ENCODE measurements at places on chromosomes 7 and 10.

DNA sequence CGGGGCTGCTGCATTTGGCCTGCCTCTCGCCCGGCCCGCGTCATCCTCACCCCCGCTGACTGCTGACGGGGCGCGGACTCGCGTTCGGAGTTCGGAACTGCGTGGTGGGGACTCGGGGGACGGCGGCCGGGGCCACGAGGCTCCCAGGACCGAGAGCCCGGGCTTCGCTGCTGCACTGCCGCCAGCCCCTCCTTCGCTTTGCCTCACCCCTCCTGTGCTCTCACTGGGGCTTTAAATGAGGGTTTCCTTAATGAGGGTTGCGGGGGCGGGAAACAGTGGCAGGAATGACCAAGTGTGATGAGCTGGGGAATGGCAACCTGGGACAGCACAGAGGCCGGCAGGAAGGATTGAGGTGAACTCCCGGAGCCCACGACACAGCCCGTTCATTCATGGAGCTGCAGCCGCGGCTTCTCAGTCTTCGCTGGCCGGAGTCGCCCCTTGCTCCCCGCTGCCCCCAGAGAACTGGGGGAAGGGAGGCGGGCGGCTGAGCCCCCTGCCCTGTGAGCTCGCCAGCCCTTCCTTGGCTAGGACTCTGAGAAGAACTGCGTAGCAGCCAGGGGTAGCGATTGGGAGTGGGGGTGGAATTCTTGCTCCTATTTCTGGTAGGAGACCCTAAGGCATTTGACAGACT, 1.5 kb upstream of the LRRC4 start:
- no peak for DNase-seq

- no peak for DNase-seq
Observed at GRCh38 chr7:116731445-116732335, 59.7 kb downstream of the MET start.

GRCh38 chr10:114743521-114744231, 77.9 kb upstream of the FHIP2A start:
- no peak for DNase-seq

DNA sequence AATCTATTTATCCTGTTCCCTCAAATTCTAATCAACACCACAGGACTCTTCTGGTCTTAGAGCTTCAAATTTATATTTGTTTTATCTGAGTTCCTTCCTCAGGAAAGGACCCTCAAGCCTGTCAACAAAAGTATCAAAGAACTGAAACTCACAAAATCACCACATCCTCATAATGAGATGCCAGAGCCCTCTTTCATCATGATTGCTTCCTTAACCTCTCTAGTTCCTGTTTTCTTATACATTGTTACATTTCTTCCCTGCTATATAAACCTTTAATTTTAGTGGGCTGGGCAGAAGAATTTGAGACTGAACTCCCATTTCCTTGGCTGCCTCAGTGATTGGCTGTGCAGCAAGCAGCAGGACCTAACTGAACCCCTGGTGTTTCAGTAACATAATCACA, 189.7 kb downstream of the ZNF248 start:
- DNase-seq = no peak

GRCh38 chr7:30159163-30159562, 24.4 kb downstream of the MTURN start:
- DNase-seq = no peak

- DNase-seq = no peak
Observed at GRCh38 chr7:27553273-27553672, 109.4 kb downstream of the HIBADH start.

GRCh38 chr7:15459018-15459615, 102.7 kb downstream of the AGMO start:
- DNase-seq = no peak

DNA sequence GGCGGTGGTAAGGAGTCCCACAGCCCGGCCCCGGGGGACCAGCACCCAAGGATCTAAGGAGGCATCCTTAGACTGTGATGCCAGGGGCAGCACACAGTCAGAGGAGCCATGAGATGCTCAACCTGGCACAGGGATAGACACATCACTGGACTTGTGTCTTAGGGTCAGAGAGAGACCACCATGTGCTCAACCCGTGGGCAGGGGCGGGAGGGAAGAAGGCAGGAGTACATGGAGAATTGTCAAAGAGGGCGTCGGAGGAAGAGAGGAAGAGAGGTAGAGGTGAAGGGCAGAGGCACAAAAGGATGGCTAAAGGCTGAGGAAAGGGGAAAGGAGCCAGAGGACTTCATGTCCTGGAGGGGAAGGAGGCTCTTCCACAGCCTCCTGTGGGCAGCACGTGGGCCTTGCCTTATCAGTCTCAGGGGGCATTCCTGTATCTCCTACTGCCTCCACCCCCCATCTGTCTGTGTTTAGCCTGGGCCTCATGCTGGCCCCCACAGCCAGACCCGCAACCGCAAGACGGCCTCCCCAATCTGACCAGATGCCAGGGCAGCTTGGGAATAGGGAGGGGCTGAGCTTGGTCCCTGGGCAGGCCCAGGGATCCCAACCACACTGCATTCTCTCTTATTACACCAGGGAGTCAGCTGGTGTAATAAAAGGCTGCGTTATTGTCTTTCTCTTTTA, 2.2 kb downstream of the ADCY1 start:
- no peak for DNase-seq

DNA sequence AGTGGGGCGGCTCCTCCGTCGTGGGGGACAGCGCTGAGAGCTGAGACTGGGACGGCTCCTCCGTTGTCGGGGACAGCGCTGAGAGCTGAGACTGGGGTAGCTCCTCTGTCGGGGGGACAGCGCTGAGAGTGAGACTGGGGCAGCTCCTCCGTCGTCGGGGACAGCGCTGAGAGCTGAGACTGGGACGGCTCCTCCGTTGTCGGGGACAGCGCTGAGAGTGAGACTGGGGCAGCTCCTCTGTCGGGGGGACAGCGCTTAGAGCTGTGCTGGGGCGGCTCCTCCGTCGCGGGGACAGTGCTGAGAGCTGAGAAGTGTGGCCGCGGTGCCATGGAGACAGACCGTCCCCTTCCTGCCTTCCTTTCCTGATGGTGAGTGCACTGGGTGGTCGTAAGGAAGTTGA, 136.4 kb downstream of the DYNC2I1 start:
- DNase-seq = no peak

DNA sequence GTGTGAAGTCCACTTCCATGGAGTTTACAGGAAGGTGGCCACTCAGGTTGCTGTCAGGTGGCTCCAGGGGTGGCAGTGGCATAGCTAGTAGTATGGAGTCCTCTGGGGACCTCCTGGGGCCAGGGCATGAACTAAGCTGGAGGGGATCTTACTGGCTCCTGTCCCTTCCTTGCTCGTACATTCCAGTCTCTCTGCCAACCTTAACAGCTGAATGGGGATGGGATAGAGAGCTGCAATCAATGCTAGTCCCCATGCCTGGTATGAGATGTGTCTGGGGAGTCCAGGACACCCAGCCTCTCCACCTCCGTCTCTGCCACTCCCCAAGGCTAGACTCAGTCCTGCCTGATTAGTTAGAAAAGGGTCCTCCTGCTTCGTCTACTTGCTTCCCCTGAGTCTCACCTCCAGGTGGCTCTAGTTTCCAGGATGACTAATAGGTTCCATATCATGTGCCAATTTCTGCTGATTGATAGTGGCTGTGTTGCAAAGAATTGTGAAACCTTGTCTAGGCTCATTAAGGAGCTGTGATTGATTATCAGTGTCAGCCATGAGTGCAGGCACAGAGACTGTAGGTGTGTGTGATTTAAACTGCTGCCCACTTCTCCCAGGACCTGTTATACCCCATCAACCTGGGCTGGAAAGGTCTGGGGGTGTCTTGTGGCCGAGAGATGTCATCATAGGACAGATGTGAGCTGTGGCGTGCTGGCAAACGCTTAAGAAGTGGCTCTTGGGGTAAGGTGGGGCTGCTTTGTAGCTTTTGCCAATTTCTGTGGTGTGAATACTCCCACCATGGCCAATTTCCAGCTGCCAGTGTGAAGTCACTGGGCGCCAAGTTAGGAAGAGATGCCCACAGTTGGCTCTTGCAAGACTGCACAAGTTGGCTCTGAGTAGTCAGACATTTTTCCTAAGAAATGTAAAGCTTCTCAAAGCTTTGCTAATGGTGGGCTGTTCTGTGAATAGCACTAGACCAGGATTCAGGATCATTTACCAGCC, 59.8 kb downstream of the COL13A1 start:
- no peak for DNase-seq

- no peak for DNase-seq
Observed at GRCh38 chr10:95458014-95458413, 103.2 kb downstream of the SORBS1 start.

DNA sequence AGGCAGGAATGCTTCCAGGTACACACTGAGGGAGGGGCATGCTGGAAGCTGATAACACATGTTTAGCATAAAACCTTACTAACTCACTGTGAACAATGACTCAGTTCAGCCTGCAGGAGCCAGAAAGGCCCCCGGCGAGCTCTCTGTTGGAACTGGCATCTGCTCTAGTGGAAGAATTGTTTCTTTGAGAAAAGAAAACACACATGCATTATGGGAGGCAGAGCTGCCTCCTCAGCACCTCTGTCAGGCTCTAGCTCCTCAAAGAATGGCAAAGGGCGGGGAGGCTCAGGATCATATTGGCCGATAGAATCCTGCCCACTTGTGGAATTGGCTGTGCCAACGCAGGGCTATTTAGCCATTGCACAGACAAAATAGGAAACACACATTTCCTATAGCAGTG, 338.3 kb downstream of the CXCL12 start:
- no peak for DNase-seq

DNA sequence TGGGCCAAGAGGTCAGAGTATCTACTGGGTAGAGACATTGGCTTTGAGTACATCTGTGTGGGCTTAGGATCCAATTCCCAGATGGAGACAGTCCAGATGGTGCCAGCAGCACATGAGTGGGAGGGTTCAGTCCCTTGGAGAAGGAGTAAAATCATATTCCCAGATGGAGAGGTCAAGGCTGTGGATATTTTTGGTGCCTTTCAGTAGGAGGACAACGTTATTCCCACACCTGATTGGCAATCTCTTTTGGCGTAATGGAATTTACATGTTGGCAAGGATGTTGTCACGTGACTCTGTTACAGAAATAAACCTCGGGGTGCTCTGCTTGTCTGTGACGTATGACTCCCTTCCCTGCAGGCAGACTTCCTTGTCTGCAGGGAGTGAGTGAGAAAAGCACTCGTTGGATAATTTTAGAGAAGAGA, 27.6 kb downstream of the NPS start:
- DNase-seq = no peak

DNA sequence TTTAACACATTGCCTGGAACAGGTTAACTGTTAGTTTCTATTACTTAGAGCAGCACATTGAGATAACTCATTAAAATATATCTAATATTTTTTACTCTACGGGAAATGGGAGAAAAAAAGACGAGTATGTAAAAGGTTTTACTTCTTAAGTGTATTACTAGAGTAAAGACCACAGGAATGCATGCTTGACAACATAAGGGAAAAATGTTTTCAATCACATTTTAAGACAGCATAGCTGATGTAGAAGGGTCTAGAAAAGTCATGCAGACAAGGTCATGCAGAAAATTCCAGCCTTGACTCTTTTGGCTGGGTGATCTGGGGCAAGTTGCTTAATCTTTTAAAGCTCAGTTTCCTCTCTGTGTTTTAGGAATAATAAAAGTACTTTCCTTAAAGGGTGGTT, 806.2 kb downstream of the CNTNAP2 start:
- no peak for DNase-seq

- DNase-seq = no peak
Observed at GRCh38 chr10:75265856-75266255, 30.1 kb upstream of the COMTD1 start.

DNA sequence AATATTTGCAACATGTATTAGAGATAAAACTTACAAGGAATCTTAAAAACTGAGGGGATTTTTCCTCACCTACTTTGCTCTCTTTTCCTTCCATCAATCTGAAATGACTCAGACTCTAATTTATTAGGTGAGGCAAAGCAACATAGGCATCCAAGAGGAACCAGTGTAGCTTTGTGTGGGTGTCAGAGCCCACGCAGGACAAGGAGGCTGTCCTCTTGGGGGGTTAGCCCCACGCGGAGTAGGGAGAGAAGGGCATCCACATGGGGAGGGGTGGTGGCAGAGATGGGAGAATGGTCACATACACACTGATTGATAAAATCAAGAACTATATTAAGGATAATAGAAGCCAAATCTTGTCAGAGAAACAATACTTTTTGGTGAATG, 33.8 kb upstream of the ARMS2 start:
- no peak for DNase-seq

DNA sequence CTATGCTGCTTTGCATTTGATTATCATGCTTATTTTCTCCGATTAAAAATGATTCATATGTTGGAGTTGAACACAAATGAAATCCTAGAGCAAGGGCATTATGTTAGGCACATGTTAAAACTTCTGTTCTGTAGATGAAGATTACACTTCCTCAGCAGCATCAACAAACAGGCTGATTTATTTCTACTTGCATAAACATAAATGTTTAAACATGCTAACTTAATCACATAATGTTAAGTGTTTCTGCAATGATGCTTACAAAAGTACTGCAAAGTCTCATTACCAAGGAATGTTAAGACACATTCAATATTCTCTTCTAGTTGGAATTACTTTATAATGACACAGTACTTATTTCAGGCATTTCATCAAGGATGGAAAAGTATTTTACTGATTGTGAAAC, 770.8 kb downstream of the ANKRD7 start:
- DNase-seq = no peak

DNA sequence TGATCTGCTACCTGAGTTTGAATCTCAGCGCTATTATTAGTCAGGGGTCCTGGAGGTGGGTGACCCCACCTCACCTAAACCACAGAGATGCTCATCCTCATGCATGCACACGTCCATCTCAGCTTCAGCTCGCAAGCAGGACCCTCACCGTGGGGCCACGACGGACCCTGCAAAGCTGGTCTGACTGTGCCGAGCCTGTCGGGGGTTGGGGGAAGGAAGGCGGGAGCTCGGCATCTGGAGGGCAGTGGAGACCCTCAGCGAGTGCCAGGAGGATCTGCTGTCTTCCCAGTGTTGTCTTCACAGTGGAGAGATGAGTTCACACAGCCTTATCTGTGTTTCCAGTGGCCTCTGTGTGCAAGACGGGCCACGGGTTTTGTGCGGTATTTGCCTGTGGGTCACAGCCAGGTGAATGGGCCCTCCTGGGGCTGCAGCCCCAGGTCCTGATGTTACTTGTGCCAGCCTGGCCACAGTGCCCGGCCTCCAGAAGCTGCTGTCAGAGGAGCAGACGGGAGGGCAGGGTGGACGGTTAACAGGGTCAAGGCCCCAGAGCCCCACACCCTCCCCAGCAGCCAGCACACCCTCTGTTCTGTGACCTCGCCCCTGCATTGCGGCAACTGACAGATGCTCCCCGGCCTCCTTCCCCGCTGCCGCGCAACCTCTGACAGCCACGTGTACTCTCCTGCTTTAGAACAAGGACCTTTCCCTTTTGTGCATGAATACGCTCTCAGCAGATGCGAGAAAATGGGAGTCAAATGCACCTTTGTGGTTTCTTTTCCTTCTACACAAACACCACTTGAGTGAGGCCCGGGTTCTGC, 528.8 kb downstream of the DNAJB6 start:
- no peak for DNase-seq
